Astrocyte (in vitro differentiated cells and primary cell): ENCODE measurements at places on chromosomes 6 and 20. TPM values are rescaled to one million over a fixed set of nuclear protein-coding genes. Genes with fewer than 3 reads are reported as not detected.

DNA sequence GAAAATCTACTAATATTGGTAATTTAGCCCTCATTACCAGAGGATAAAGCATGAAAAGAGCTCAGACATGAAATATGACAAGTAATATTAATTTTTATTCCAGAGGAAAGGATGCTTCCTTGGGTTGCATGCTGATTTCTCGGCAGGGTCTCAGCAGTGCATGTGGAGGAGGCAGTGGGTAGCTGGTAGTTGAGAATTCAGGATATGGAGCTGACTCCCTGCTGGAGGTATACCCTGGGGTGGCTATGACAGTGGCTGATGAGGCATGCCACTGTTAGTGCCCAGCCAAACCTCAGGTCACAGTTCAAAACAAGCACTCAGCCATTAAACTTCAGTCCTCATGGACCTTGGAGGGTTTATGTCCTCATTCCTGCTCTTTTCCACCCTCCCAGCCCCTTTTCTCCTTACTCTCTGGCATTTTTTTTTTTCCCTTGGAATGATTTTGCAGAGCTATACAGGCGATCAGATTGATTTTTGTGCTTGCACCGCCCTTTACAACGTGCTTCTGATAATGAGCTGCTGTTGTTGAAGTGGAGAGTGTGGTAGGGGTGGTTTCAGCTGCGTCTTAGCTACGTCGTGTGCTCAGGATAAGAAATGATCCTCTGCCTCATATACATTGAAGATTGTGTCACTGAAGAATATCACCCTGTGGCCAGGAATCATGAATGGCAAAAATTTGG lies 761.9 kb upstream of the MMS22L start:
- no peak for DNase-seq

GRCh38 chr20:826695-827323 lies 6.7 kb upstream of the FAM110A start:
- no peak for DNase-seq

- DNase-seq, result no peak
These were observed 12.3 kb downstream of the PAQR8 start for GRCh38 chr6:52374247-52374646.

DNA sequence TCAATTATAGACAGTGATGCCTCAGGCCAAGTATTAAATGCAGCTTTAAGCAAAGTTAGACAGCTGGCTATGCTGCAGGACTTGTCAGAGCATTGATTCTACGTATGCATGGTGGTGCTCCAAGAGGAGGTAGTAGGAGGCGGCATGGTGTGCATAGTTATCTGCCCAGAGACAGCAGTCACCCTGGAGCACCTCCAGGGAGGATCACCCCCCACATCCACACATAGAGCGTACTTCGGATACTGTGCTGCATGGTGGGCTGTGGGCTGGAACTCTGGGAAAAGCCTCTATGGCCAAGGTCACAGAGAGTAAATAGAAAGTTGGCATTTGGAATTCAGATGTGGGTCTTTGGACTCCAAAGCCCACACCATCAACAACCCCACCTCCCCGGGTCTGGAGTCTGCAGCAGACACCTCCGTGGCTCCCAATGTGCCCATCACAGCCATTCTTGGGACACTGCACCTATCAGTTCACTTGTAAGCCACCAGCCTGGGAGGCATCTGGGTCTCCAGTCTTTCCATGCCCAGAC lies 64.5 kb upstream of the STX16 start:
- no peak for DNase-seq

GRCh38 chr20:731891-732560 lies 36.3 kb downstream of the SLC52A3 start:
- DNase-seq, result no peak

PEX3 gene
- total RNA-seq, result 14.2 and 20.8 TPM in 2 replicates

ZC2HC1B gene
- not detected in 2 replicates for total RNA-seq

PERP gene
- 36.4 and 43.1 TPM in 2 replicates for total RNA-seq
